Subcutaneous adipose tissue (tissue), 4 donors: ENCODE measurements at places on chromosomes 7 and 10. TPM values are rescaled to one million over a fixed set of nuclear protein-coding genes. Genes with fewer than 3 reads are reported as not detected.

HOXA11 gene
- 1.8 TPM for total RNA-seq

ATP6V0A4 gene
- total RNA-seq = not detected

KAZALD1 gene
- total RNA-seq = 0.98 TPM

SFTPD gene
- 0.68 TPM for total RNA-seq

HKDC1 gene
- total RNA-seq = not detected

SFTPA2 gene
- not detected for total RNA-seq

TMEM213 gene
- total RNA-seq = not detected

TFPI2 gene
- 0.44 TPM for total RNA-seq

CNPY1 gene
- total RNA-seq = not detected

CCDC146 gene
- total RNA-seq = 11.9 TPM

LIPF gene
- 0.75 TPM for total RNA-seq

HECTD2 gene
- total RNA-seq = 20.5 TPM

EN2 gene
- not detected for total RNA-seq

NUB1 gene
- total RNA-seq = 72.2 TPM
